ENCODE measurements at places on chromosomes 3 and 15. TPM values are rescaled to one million over a fixed set of nuclear protein-coding genes. Genes with fewer than 3 reads are reported as not detected.

The TLR9 gene
- not detected for total RNA-seq

The FAM3D gene
- total RNA-seq = 0.18 TPM

DNA sequence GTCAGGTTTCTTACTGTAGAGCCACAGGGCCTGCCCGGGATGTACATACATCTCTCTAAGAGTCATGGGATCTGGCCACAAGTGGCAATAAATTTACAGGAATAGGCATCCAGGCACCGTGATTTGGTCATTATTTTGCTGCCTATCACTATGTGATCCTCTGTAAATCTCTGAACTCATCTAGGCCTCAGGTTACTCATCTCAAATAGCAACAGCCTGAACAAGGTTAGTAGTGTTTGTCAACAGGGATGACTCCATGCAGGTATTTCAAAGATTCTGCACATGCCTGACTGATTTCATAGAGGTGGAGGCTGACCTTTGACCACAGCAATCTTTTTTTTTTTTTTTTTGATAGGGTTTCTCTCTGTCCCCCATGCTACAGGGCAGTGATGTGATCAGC lies 88.8 kb upstream of the TBL1XR1 start:
- no peak for DNase-seq

- no peak for DNase-seq
Observed at GRCh38 chr3:21801631-21802030, 50.6 kb upstream of the ZNF385D start.

The APEH gene
- total RNA-seq = 58.5 TPM

GRCh38 chr15:58771621-58772250 lies 634 bp downstream of the MINDY2 start:
- DNase-seq = no peak

GRCh38 chr3:129575997-129576384 lies 30.5 kb downstream of the PLXND1 start:
- no peak for DNase-seq

The MYLK gene
- 57.8 TPM for total RNA-seq

GRCh38 chr3:46010519-46011113 lies 15.0 kb upstream of the FYCO1 start:
- no peak for DNase-seq

The GASK1A gene
- total RNA-seq = not detected

- no peak for DNase-seq
Observed at GRCh38 chr15:74314795-74315438, 52.5 kb downstream of the CYP11A1 start.

GRCh38 chr3:170137986-170138385 lies 43.5 kb downstream of the PHC3 start:
- no peak for DNase-seq

The SEMA3B gene
- total RNA-seq = 0.34 TPM

DNA sequence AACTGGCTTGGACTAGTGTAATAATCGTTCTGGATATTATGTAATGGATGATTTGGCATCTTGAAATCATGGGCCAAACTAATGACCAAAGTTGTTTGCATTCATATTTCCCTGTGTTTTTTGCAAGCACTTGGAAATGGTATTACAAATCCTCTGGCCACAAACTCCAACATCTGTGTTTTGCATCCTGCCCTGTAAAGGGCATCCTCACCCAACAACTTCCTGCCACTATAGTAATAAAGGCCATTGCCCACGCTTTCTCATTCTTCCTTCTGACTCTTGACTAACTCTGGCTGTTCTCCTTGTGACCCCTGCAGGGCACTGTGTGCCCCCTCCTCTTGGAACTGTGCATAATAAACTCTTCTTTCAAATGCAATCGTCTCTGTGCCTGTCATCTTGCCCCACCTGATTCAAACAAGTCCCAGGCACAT lies 25.4 kb upstream of the PSMD6 start:
- no peak for DNase-seq

GRCh38 chr3:28322464-28322863 lies 26.1 kb upstream of the ZCWPW2 start:
- DNase-seq = no peak

Data from glomerular endothelial cell (primary cell).